ENCODE measurements at places on chromosomes 5 and 9.
A peak's percentile ranks its signal among the peaks of the same experiment; 100 is the strongest.

DNA sequence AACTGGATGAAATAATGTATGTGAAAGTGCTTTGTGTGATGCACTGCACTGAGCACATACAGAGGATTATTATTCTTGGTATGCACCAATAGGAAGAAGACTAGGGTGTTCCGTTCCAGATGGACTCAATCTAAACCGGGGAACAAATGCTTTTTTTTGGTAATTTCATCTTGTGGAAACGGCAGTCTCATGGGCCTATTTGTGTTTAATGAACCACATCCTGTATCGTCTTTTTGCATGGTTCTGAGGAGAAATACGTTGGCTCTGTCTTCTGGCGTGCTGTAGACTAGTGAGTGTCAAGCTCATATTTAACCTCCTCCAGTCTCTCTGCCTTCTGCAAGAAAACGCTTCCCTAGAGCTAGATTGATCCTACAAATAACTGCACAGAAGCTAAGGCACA is 30.0 kb downstream of the TRIM32 start:
- DNase-seq = peak; percentile 56

GRCh38 chr9:2271426-2271825 is 256.3 kb downstream of the SMARCA2 start:
- DNase-seq = no peak

- DNase-seq = no peak
Observed at GRCh38 chr5:122121479-122122465, 7.6 kb upstream of the ZNF474 start.

GRCh38 chr5:160180931-160181330 is 48.4 kb upstream of the FABP6 start:
- no peak for DNase-seq

- DNase-seq = no peak
Observed at GRCh38 chr5:179866241-179867078, 7.8 kb upstream of the MRNIP start.

DNA sequence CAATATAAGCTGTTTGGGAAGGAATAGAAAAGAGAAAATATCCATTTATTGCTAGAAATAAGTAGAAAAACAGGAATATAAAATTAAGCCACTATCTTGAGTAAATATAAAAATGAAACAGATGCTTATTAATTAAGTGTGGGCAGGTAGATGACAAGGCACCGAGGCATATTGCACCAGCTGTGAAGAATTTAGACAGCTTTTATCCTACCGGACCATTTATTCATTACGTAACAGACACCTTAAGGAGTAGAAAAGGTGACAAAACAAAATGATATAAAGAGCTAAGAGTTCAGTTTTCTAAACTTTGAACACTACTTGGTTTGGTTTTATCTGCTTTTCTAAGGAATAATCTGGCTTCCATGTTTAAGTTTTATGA is 404.1 kb downstream of the PTPRD start:
- DNase-seq = no peak

DNA sequence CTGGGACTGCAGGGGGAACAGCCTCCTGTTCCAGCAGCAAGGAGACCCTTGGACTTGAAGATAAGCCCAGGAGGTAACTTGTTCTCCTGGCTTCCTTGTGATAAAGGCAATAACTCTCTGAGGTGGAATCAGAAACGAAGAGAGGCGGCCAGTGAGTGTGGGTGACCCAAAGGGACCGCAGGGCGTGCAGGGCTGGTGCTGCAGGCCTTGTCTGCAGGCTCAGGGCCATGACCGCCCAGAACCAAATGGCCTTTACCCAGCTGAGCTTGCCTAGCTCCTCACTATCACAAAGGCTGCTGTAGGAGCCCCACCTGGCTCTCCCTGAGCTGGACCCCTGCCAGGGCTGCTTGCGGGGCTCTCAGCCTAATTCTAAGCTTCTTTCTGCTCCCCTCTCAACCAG is 72.5 kb downstream of the NDFIP1 start:
- no peak for DNase-seq

DNA sequence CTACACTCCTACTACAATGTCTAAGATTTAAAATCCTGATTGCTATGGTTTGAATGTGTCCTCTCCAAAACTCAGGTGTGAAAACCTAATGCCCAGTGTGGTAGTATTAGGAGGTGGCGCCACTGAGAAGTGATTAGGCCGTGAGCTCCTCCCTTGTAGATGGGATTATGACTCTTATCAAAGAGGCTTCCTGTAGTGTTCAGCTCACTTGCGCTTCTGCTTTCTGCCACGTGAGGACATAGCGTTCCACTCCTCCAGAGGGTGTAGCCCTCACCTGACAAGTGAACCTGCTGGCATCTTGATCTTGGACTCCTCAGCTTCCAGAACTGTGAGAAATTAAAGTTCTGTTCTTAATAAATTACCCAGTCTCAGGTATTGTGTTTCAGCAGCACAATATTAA is 33.0 kb upstream of the WHRN start:
- no peak for DNase-seq

DNA sequence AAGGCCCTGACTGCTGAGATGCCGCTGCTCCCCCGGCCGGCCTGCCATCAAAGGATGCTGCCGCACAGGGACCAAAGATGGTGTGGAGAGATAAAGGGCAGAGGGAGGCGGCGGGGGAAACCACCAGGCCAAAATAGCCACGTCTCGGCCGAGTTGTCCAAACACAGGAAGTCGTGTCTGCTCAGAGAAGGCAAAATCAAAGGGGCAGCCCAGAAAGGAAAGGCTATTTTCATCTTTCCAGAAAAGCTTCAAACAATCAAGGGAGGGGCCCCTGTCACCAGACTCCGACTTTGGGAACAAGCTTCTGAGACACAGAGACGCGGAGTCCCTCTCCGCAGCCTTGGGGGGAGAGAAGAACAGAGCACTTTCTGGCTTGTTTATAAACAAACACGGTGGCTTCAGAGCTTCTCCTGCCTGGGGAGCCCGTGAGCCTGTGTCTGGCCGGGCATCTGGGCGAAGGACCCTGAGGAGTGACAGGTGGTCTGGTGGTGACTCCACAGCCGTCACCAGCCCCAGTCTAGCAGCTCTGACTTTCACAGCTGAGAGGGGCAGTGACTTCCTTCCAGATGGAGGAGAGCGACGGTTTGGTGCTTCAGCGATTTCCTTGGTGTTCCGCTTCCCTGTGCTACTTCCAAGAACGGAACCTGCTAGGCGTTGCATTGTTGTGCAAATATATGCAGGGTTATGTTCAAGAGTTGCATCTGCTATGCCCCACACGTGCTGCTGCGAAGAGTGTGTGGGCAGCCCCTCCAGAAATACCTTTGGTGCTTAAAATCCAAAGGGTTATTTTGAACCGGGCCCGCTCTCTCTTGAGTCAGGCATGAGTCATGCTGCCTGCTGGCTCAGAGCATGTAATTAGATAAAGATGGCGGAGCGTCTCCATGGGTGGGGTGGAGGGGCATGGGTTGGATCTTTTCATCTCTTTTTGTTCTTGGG is 24.0 kb downstream of the ADAMTSL2 start:
- peak; percentile 71 for DNase-seq

DNA sequence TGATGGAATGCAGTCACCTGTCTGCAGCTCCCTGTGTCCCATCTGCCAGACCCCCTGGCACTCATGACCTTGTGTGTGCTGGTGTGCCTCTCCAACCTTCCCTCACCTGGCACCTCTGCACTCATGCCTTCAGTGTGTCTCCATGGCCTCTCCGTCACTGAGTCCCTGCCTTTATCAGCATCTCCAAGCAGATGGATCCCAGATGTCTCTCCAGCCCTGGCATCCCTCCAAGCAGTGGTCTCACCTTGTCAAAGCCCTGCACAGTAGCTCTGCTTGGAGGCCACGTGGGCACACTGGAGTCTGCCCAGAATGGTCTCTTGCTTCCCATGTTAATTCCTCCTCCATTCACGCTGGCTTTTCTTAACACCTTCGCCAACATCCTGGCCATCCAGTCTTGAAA is 84.8 kb downstream of the DAP start:
- no peak for DNase-seq

DNA sequence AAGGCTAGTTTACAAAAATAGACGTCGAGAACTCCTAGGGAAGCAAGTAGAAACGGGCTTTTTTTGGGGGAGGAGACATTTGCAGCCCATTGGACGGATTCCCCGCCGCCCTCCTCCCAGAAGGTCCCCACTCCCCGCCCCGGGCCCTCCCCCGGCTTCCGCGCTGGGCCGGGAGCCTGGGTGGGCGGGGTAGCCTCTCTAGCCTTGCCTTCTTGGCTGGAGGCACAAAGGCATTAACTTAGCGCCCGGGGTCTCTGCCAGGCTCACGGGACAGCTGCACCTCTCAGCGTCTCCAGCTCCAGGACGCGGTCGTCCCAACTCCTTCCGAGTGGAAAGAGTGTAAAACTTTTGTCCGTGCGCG is at the start of gene DMRTA1:
DMRTA1 (plus strand) TSS at position 236 of the 361 bp plus-strand sequence. CDS start 242 bp downstream, outside the sequence.
- no peak for DNase-seq

GRCh38 chr5:52665559-52665958 is 122.2 kb upstream of the ITGA1 start:
- no peak for DNase-seq

GRCh38 chr9:137276473-137277328 is 825 bp upstream of the TOR4A start:
- DNase-seq = no peak

DNA sequence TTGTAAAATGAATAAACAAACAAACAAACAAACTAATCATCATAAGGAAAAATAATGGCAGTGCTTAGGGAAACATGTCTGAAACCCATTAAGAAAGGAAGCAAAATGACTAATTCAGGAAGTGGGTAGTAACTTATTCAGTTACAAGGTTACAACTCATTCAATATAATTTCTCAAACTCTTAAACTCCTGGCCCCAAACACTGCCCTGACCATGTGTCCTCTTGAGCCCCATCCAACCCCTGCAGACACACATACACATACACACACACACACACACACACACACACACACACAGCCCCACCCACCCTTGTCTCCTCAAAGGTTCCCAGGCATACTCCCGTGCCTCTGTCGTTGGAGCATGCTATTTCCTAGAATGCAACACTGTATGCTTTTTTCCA is 193.9 kb downstream of the SEC61B start:
- DNase-seq = no peak

GRCh38 chr9:105632807-105633206 is 29.4 kb upstream of the TAL2 start:
- no peak for DNase-seq

- DNase-seq = no peak
Observed at GRCh38 chr9:129834489-129835127, 467 bp downstream of the C9orf78 start.

- no peak for DNase-seq
Observed at GRCh38 chr5:92265804-92266203, 882.7 kb upstream of the ARRDC3 start.

GRCh38 chr5:173056783-173057061 is 570 bp downstream of the CREBRF start:
- DNase-seq = no peak

GRCh38 chr5:180291234-180291940 is 496 bp downstream of the MAPK9 start:
- no peak for DNase-seq

- DNase-seq = no peak
Observed at GRCh38 chr5:87263498-87263897, 4.2 kb upstream of the RASA1 start.

DNA sequence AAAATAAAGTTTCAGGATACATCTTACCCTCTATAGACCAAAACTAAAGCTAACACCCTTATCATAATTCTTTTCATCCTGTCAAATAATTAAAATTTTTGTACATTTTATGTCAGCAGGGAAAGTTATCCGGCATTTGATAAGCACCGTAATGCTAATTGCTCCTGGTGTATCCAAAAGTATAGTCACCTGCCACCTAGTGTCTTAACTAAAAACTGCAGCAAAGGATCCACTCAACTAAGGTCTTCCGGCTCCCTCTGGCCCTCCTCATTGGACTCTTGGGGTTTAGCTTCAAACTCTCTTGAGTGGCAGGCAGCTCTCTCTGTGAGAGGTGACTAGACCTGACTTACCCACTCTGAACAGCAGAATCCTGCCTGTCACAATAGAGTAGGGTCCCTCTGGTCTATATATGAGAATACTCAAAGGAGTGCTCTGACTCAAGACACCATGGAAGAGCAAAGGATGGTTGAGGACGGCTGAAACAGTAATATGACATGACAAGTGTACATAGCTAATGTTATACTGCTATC is 60.4 kb upstream of the CAST start:
- DNase-seq = peak; percentile 40

DNA sequence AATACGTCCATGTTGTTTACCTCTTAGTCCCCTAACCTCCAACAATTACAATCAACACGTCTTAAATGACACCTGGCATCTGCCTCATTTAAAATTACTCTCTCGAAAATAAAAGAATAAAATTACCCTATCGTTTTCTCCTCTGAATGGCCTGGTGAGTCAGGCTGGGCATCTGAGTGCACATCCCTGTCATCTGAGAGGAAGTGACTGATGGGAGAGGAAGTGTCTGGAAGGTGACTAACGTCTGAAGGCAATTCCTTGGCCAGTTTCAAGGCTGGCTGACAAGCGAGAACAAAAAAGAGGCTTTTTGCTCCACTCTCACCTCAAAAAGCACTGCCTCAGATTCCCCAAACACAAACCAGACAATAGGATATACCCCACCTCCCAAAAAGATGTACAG is 57.7 kb downstream of the MAPKAP1 start:
- no peak for DNase-seq

- DNase-seq = peak; percentile 71
Observed at GRCh38 chr5:33867241-33867640, 24.5 kb downstream of the ADAMTS12 start.

DNA sequence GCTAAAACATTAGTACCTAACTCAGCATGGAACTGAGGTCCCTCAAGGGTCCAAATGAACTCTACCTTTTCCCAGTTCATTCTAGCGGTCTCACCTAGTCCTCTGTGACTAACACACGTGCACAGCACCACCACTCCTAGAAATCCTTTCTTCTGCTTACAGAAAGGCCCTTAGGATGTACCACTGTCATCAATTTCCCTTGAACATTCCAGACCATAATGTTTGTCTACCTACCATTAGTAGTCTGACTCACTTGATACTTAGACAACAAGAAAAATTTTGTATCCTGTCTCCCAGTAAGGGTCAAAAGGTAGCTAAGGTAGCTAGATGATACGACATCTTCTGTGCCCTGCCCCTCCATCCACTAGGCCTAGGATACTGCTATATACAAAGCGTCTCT is 166.6 kb downstream of the TSSK1B start:
- DNase-seq = no peak

GRCh38 chr5:169280286-169280685 is 20.7 kb downstream of the SLIT3 start:
- DNase-seq = no peak

DNA sequence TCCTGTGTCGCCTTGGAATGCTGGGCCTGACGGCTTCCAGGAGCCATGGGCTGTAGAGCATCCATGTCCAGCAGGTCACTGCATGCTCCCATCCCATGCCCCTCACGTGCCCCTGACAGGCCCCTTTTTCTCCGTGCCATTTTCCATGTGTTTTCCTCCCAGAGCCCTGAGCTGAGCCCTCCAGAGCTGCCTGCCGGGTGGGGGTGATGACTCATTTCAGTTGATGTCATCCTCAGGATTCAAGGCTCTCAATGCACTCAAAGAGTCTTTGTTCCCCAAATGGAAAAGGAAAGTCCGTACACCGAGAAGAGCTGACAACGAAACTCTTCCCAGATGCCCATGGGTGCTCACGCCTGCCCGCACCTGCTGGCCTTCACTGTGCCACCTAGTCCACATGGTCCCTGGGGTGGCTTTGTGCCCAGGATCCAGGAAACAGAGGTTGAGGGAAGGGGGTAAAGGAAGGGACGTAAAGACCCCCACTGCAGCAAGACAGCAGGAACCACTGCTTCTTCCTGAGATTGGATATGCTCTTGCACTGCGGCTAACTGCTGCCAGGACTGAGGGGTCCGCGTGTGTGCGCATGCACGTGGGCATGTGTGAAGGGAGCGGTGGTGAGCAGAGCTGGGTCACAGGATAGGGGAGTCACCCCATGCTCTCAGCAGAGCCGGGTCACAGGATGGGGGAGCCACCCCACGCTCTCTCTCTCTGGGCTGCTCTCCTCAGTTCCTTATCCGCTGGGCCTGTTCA is 27.6 kb downstream of the COL15A1 start:
- peak; percentile 45 for DNase-seq

Measured in fibroblast of skin of left biceps (primary cell).